EL (cell line): ENCODE measurements at places on chromosomes 2 and 18.

GRCh38 chr2:231200805-231201474, 2.5 kb downstream of the ARMC9 start:
- DNase-seq = peak; percentile 89

- no peak for DNase-seq
Observed at GRCh38 chr2:143133783-143134182, 4.6 kb downstream of the ARHGAP15 start.

GRCh38 chr2:60719331-60719730, 36.7 kb upstream of the PAPOLG start:
- DNase-seq = no peak

DNA sequence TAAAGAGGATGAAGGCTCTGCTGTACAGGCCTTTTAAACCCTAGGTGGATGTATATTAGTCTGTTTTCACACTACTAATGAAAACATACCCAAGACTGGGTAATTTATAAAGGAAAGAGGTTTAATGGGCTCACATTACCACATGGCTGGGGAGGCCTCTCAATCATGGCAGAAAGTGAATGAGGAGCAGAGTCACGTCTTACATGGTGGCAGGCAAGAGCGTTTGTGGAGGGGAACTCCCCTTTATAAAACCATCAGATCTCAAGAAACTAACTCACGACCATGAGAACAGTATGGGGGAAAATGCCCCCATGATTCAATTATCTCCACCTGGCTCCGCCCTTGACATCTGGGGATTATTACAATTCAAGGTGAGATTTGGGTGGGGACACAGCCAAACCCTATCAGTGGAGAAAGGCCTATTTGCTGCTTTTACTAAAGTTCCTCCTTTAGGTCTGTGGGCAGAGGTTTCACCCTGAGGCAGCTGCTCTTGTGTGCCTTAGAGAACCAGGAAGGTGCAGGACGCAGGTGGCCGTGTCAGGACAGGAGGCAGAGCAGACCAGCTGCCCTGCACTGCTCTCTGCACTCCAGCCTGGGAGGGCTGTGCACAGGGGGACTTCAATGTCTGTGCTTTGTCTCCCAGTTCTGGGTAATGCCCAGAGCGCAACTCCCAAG, 178.8 kb upstream of the HDAC4 start:
- DNase-seq = no peak

- DNase-seq = no peak
Observed at GRCh38 chr2:176709991-176710390, 440.7 kb downstream of the MTX2 start.

GRCh38 chr2:27921424-27921823, 30.9 kb downstream of the BABAM2 start:
- DNase-seq = no peak

DNA sequence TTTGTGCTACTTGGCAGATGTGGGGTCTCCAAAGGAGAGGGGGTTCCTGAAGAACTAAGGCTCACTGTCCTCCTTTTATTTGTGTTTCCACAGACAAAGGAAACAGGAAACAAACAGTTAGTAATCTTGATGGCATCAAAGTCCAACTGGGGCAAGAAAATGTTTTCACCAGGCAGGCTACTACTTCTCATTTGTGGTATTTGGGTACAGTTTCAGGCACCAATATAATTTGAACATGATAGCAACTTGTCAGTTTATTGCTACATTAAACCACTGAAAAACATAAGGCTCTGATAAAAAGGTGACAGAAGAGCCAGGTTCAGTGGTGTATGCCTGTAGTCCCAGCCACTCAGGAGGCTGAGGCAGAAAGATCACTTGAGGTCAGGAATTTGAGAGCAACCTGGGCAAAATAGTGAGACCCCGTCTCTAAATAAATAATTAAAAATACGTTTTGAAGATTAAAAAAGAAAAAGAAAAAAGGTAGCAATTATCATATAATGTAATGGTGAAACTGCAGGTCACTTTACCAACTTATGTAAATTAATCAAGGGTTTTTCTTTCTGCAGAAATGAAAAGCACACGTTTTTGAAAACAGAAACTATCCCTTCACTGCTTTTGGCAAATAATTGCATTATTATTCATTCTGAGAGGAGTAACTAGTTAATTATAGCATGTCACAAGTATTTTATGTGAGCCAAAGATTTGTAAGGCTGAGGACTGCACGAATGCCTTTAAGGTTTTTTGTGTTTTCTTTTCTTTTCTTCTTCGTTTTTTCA, 157.5 kb upstream of the CAVIN2 start:
- no peak for DNase-seq

DNA sequence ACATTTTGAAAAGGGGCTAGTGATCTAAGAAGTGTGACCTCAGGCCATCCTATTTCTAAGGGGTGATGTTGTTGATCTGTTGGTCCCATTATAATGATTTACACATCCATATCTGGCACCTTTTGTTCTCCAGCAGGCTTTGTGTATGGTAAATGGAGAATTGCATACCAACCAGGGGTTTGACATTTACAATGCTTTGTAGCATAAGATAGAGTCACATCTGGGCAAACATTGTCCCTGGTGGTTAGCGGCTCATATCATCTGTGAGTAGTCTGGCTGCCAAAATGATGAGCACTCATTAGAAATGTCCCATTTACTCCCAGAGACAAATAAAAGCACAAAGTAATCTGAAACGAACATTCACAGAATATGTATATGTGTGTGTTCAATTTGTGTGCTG, 1775.5 kb upstream of the CELF4 start:
- DNase-seq = no peak

- peak; percentile 37 for DNase-seq
Observed at GRCh38 chr2:150698016-150698661, 210.7 kb upstream of the RND3 start.

DNA sequence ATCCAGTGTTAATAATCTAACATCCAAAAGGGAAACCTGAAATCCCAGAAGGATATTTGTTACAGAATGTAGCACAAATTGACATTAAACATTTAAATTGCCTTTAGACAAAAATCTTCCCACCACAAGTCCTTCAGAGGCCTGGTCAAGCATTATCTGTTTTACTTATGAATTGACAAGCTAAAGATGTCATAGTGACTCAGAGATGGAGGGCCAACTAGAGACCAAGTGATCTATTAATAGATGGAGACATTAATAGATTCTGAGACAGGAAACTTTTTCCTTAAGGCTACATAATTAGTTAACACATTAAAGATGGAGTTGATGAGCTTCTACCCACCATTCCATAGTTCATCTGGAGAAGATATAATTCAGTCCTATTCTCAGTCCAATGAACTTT, 526.2 kb downstream of the IRS1 start:
- DNase-seq = peak; percentile 5

DNA sequence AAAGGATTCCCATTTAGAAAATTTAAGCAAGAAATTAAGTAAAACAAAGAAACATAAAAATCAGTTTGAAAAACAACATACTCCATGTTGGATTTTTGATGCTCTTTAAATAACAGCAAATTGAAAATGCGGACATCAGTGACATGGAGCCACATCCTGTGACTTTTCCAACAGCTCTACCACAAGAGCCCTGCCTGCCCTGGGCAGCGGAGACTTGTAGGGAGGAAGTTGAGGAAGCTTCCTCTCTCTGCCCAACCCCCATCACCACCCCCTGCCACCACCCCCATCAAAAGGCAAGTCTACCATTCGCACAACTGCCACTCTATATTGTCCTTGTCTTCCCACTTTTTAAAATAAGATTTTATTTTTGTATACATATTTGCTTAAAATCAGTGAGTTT, 32.8 kb upstream of the DAPL1 start:
- no peak for DNase-seq

DNA sequence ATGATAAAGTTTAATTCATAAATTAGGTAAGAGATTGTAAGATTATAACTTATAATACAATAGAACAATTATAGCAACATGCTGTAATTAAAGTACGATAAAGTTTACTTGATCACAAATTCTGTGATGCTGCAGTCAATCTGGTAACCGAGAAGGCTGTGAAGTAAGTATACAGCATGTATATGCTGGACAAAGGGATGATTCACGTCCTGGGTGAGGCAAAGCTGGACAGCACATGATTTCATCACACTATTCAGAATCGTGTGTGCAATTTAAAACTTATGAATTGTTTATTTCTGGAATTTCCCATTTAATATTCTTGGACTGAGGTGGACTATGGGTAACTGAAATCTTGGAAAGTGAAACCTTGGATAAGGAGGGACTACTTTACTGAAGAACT, 522.2 kb upstream of the CNTNAP5 start:
- no peak for DNase-seq

GRCh38 chr2:170512266-170512665, 202.9 kb upstream of the SP5 start:
- DNase-seq = no peak
